GM04504 (cell line): ENCODE measurements at places on chromosomes 1 and 21.
A peak's percentile ranks its signal among the peaks of the same experiment; 100 is the strongest.

- DNase-seq, result no peak
These were observed 24.8 kb upstream of the GFI1 start for GRCh38 chr1:92511541-92511940.

- peak; percentile 57 for DNase-seq
These were observed 245.2 kb downstream of the SDCCAG8 start for GRCh38 chr1:243501002-243501401.

- no peak for DNase-seq
These were observed 817 bp downstream of the EXTL1 start for GRCh38 chr1:26022404-26022779.

DNA sequence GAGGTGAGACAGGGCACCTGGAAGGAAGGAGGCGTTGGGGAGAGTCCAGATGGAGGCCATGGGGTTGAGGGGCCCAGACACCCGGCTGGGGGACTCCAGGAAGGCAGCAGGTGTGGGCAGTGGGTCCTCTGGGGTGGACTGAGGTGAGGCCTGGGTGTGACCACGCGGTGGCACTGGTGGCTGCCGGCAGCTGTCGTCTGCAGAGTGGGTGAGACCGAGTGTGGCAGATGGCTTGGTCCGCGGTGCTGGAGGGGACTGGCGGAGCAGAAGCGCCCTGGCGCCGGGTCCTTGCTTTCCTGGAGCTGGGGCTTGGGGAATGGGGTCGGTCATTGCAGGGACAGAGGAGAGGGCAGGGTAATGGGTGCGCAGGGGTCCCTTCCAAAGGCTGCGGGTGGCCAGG, 12.5 kb downstream of the AGRN start:
- DNase-seq, result no peak

DNA sequence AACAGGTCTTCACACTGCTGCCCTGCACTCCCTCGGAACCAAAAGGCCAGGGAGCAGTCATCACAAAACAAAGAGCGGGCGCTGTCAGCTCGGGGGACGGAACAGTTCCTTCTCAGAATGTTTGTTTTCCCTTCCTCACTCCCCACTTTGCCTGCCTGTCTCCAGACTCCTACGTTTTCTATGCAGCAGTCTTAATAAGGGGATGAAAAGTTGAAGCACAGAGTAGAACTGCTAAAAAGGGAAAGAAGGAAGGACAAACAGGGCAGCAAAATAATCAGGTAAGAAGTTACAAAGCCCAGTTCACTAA, 738 bp upstream of the GPR161 start:
- DNase-seq, result no peak

- DNase-seq, result no peak
These were observed at the start of gene DCDC2B for GRCh38 chr1:32208891-32209328. DCDC2B (plus strand) TSS chr1:32209089; CDS start chr1:32209094, 5 bp downstream.

DNA sequence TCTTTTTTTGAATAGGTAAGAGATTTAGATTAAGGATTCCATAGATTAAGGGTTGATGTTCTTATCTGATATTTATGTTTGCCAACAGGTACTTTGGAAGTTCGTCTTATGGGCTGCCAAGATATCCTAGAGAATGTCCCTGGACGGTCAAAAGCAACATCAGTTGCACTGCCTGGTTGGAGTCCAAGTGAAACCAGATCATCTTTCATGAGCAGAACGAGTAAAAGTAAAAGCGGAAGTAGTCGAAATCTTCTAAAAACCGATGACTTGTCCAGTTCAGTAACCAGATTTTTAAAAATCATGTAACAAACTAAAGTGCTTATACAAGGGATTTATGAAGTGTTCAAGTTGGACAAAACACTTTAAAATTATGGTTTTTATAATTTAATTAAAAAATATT, 100.5 kb downstream of the PKN2 start:
- no peak for DNase-seq
